ENCODE measurements at places on chromosomes 1 and 21.

DNA sequence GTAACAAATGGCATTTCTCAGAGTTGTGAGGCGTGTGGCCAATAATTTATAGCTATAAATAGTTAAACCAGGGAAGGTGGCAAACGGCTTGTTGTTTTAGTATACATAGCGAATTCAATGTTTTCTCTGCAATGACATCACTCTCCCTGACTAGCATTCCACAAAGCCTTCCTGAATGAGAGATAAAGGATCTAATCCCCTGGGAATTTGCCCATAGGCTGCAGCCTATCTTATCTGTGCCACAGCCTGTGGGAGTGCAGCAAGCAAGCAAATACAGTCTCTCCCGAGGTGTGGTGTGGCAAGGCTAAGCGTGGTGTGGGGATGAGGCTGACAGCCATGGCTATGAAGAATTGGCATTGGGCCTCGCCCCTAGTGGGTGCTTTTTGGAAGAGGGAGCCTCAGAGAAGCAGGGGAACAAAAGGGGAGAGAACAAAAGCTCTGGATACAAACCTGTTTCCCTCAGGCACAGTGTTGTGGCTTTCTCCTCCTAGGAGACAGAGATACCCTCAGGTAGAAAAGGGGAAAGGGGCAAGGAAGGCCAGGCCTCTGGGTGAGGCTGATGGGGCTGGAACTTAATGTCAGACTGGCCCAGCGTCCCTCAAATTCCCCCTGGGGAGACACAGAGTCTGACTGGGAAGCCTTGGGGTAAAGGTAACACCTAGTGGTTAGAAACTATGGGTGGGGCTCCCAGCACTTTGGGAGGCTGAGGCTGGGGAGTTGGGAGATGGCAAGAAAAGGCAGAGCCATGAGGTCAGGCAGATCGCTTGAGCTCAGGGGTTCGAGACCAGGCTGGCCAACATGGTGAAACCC, 8.9 kb downstream of the TAGLN2 start:
- DNase-seq: no peak

DNA sequence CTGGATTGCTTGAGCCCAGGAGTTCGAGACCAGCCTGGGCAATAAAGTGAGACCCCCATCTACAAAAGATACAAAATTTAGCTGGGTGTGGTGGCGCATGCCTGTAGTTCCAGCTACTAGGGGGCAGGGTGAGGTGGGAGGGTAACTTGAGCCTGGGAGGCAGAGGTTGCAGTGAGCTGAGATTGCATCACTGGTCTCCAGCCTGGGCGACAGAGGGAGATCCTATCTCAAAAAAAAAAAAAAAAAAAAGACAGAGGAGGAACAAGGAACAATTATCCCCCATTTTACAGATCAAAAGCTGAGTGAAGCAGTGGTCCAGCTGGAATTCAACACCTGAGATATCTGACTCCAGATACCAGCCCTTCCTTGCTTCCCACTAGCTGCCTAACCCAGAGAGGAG, 34.8 kb downstream of the L1TD1 start:
- no peak for DNase-seq

DNA sequence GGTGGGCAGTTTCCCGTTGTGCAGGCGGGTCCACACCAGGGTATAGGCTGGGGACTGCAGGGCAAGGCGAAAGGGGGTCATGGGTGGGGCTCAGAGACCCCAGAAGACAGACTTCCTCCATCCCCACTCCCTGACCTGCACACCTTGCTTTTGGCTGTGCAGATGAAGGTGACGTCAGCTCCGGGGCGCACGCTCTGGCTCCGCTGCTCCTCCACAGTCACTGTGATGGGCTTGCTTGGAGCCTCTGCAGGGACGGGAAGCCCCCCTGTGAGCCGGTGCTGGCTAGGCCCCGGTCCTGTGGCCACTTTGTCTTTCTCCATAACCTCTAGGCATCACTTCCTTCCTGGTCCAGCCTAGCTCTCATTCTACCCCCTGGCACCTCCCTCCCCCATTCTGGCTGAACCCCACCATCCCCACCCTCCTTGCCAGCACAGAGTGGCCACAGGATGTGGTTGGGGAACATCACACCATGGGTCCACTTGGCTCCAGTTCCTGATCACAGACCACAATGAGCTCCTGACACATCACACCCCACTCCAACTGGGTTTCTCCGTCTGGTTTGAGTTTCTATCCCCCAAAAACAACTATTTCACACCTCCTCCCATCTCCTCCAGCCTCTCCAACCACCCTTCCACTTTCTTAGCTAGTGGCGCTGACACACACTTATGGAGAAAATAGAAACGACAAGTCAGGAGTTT, 45.2 kb downstream of the LDLRAD2 start:
- no peak for DNase-seq

DNA sequence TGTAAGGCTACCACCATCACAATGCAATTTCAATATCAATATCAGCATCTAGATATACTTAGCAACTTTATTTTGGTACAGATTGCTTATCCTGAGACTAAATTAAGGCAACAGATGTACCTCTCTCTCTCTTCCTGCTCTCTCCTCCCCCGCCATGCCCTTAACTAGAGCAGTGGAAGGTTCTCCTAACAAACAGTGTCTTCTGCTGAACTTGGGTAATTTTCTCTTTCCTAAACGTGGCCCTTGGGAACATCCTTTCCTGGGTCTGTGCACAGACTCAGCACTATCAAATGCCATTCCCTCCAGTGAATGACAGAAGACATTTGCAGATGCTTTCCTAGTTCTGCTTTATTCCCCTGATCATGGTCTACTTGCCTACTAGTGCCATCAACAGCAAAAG, 85.6 kb upstream of the TTC39A start:
- no peak for DNase-seq

DNA sequence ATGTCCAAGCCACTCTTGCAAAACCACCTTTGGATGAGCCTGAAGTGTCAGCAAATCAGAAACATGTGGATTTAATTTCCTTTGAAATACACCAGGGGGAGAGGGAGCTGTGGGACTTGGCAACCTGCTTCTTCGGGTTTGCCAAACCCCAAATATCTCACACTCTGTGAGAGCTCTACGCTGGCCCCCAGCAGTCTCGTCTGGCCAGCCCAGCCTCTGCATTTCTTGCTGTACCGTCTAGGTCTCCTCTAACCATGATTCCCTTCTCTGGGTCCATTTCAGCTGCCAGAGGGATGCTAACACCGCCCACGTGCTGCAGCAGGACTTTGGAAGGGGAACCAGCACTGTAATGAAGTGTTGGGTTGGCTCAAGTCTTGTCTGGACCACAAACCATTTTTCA, 114.6 kb downstream of the MRPS6 start:
- DNase-seq: no peak

- DNase-seq: no peak
Measured at GRCh38 chr1:231215681-231216385, 25.2 kb upstream of the GNPAT start.

DNA sequence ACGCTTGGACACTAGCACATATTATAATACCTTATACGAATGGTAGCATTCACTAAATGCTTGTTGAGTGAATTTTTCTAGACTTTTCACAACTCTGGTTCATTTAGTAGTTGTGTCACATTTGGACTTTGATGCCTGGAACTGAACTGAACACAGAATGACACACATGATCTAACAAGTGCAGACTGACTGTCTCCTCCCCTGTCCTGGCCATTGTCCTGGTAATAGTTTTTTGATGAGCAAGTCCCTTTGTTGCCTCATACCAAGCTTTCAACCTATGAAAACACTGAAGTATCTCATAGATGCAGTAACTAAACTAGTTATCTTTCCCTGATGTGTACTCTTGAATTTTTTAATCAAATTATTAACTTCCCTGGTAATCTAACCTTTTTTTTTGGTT, 66.4 kb downstream of the LRRC8D start:
- DNase-seq: no peak

DNA sequence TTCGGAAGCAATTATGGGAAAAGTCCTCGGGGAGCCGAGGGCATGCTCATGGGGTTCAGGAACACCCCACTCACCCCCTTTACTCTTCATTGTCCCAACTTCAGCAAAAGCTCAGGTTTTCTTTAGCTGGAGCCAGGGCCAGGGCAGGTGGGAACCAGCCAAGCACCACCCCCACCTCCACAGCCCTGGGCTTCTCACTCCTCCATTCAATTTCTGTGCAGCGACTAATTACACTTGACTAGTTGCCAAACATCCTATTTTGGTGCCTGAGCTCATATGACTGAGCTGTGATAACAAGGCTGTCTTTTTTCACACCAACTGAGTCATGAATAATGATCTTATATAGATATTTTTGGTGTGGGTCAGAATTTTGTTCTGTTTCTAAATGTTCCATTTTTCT, 257.2 kb upstream of the AJAP1 start:
- no peak for DNase-seq

- no peak for DNase-seq
Measured at GRCh38 chr21:44327603-44327974, 11.6 kb downstream of the CFAP410 start.

DNA sequence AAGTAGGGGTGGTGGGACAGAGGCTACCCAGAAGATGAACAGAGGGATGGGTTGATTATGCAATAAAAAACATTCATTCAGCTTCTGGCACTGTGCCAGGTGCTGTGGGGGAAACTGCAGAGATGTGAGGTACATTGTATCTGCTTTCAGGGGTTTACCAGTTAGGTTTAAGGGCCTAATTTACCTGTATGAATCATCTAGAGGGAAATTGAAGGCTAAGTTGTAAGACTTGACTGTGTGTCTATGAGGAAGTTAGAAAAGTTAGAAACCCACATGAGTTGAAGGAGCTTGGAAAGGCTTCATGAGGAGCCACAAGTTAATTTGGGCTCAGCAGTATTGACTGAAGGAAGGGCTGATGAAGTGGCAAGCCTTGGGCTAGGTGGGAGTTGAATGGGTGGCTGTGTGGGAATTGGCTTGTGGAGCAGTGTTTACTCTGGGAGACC, 36.7 kb upstream of the APOBEC4 start:
- DNase-seq: no peak

DNA sequence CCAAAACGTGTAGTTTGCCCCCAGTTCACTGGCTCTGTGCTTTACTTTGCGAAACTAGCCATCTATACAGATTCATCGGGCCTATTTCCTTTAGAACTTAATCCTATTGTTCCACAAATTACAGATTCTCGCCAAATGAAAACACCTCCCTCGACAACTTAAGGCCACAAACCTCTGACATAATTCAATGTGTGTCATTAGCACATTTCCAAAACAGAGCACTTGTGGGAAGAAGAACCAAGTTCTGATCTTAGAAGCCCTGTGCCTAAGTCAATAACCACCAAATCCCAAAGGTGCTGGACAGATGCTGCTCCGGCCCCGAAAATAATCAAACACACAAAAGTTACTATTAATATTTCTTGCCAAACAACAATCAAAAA, 93.9 kb downstream of the SLC45A1 start:
- DNase-seq: no peak

GRCh38 chr1:114093624-114094362, 59.9 kb downstream of the SYT6 start:
- DNase-seq: no peak

DNA sequence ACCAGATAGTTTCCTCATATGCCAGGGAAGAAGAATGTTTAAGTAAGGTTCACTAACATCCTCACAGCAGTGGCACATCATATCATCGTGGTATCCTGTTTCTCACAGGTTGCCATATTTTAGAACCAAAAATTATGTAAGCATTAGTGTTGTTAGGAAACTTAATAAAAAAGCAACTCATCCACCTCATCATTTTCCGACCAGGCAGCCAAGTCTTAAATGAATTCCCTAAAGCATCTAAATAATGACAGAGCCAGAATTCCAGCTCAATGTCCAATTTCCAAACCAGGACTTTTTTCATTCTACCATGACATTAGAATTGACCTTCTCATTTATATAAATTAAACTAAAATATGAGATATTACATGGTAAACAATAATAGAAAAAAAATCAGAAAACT, 272.7 kb downstream of the NTNG1 start:
- DNase-seq: no peak

Measured in SIG-M5 (cell line).